ENCODE measurements at places on chromosomes 5 and 9. TPM values are rescaled to one million over a fixed set of nuclear protein-coding genes. Genes with fewer than 3 reads are reported as not detected.

Gene KLF9
- total RNA-seq, result 19.0 TPM

Gene NOXA1
- total RNA-seq, result 2.2 TPM

Gene ZFP2
- total RNA-seq, result 1.5 TPM

Gene REXO4
- total RNA-seq, result 10.8 TPM

Gene OR1J2
- total RNA-seq, result not detected

Gene TLX3
- total RNA-seq, result 0.24 TPM

Gene CDO1
- total RNA-seq, result not detected
